ENCODE measurements at places on chromosomes 1 and 21.

GRCh38 chr1:228810878-228811711 lies 75.8 kb downstream of the RHOU start:
- no peak for DNase-seq

GRCh38 chr1:200628223-200628881 lies 7.8 kb upstream of the KIF14 start:
- no peak for DNase-seq

DNA sequence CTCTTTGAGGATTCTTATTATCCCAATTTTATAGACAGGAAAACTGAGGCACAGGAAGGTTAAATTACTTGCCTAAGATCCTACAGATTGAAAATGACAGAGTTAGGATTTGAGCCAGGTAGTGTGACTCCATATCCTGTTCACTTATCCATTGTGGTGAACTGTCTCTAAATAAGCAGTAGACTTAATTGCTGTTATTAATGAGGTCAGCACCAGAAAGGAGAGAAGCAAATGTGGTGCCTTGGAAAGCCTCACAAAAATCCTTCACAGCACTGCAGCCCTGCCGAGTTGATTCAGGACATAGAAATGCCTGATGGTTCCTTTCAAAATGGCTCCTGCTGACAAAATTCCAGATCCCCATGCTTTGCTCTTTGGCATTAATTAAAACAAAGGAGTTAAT lies 193.3 kb upstream of the BEND5 start:
- no peak for DNase-seq

DNA sequence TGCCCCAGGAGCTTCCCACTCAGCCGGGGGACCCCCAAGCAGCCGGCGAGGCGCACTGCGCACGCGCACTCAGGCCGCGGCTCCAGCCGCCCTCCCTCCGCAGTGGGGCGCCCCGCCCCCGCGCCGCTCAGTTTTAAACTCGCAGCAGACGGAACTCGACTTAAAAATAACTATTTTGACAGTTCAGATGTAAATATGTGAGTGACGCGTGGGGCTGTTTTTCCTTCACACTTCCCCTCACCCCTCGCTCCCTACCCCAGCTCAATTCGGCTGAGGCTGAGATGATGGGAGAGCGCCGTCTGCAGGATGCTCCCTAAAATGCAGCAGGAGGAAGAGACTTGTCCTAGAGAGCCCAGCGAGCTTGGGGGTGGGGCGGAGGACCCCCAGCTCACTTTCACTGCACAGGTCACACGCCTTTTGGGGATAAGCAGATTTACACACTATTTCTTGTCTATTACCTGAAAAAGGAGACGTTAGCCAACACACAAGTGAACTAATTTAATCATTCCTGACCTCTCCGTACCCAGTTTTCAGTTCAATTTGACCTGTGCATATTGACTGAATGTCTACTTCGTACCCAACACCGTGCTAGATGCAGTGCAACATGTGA lies 8.9 kb upstream of the LEMD1 start:
- peak; percentile 84 for DNase-seq

GRCh38 chr1:60069691-60070090 lies 3.9 kb downstream of the C1orf87 start:
- DNase-seq, result no peak

DNA sequence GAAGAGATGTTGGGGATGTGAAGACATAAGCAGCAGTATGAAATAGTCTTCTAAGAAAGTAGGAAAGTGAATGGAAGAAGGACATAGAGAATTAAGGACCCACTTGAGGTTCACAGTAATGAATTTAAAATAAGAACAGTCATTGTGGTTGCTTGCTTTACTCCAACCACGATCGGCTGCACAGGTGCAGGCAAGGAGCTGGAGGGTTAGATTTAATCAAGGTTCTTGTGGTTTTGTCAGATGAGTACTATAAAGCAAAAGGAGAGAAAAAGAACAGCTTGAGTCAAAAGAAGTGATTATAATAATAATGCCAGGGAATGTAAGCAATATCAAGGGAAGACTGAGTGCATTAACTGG lies 46.1 kb upstream of the RBM34 start:
- no peak for DNase-seq

DNA sequence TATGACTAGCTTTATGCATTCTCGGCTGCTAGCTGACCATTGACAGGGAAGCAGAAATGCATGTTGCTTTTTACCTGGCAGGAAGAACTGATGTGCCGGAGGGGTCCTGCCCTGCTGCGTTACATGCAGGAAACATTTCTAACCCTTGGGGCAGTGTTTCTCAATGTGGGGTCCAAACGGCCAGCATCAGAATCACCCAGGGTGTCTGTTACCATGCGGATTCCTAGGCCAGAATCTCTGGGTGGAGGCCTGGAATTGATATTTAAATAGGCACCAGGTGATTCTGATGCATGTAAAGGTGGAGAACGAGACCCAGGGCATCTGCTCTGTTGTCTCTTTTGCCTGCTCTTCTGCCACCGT lies 182.7 kb downstream of the PCP4 start:
- no peak for DNase-seq

DNA sequence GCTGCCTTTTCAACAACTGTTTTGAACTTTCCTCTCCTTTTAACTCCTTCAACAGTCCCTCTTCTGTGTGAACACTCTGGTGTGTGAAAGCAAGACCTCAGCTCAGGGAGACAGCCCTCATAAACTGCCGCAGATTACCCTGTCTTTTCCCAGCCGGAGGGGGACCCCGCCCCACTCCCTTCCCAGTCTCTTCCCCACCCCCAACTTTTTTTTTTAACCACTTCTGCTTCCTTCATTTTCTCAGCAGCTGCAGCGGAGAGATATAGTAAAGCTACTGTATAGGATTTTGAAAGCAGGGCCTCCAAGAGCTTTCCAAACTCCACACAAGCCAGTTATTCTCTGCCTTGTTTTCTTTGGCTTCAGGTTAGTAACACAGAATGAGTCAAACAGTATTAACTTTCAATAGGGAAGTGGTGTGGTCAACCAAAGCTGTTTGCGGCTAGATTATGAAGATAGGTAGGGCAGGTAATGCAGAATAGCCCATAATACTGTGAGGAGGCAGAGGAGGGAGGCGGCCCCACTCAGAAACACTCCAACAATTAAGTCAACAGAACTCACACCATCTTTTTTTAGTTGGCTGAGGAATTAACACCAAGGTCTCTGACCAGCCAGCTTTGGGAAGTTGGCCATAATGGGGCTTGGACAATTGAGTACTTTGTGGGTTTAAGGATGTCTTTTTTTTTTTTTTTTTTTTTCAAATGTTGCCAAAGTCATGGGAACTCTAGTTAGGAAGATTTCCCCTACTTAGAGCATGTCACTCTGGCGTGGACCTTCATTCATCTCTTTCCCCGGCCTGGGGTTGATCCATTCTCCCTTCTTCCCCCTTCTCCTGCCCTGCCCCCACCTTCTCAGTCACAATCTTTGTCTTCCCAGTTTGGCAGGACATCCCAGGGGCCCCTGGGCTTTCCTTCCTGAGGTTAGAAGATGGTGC lies 177.0 kb downstream of the CLIC6 start:
- DNase-seq, result no peak

DNA sequence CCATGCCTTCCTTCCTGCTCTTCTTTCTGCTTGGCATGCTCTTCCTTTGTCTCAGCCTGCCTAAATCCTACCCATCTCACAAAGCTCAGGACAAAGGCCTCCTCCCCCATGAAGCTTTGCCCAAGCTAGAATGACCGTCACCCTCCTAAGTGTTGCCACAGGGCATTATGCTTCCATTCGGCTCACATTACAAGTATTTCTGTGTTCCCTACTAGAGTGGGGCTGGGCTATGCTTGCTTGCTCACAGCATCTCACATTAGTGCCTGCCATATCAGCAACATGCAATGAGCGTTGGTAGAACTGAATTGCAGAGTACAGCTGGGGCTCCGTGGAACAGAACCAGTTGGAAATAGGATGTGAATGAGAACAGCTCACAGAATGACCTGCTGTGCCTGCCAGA lies 82.8 kb downstream of the CD58 start:
- DNase-seq, result no peak

DNA sequence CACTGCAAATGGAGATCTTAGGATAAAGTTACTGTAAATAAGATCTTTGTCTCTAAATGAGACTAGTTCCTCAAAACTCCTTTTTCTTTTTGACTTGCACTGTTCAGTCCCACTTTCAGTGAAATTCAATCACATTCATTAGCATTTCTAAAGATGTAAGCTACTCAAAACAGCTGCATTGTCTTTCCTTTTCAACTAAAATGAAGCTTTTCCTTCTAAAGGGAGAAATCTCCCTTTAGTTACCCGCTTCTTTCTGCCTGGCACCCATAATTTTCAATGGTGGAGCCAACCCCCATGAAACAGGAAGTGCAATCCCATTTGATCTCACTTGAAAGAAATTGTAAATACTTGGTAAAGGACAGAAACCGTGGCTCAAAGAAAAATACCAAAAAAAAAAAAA lies 387.4 kb upstream of the PKN2 start:
- DNase-seq, result no peak

GRCh38 chr21:15706696-15707095 lies 23.1 kb upstream of the USP25 start:
- DNase-seq, result no peak

GRCh38 chr1:166875302-166875733 lies 746 bp downstream of the TADA1 start:
- DNase-seq, result no peak

GRCh38 chr21:38067086-38067739 lies 151.0 kb upstream of the KCNJ6 start:
- no peak for DNase-seq

DNA sequence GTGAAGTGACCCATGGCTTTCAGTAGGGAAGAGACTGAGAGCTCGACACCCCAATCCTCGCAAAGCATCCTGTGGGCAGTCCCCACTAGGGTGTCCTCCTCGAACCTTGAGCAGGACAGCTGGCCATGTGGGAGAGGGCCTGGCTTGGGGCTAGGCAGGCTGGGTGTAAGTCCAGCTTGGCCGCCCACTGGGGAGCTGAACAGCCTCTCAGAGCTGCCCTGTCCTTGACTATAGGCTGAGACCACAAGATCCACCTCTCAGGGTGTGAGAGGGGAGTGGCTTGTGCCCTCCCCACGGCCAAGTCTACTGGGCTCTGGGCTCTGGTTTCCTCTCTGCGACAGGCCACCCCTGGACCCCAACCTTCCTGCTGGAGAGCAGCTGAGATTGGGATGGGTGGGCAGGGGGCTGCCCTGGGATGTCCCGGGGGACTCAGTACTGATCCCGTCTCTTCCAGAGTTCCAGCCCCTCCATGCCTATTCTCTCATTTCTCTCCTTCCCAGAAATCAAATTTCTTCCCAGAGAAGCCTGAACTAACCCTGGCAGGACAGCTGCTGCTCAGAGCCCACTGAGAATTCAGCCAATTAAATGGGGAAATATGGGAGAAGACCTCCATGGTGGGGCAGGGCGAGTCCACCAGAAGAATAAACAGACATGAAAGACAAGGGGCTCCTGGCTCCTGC lies 282.9 kb downstream of the PTPRU start:
- DNase-seq, result no peak

GRCh38 chr1:64060611-64061302 lies 142.7 kb upstream of the UBE2U start:
- no peak for DNase-seq

GRCh38 chr1:245869847-245870246 lies 637.2 kb downstream of the SMYD3 start:
- no peak for DNase-seq

DNA sequence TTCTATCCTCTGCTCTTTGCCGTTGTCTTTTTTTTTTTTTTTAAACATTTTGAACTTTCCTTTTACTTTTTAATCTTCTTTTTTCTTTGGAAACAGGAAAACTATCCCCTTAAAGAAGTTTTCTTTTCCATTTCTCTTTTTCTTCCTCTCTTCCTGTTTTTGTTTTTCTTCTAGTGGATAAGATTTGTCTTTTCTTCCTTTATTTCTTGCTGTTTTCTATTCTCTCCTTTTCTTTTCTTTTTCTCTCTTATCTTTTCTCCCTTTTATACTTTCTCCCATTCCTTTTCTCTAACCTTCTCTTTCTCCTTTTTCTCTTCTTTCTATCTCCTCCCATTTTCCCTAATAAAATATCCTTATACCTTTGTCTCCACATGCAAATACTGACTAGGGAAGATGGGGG lies 46.2 kb downstream of the PEX14 start:
- DNase-seq, result no peak

- no peak for DNase-seq
Observed at GRCh38 chr1:80565406-80565805, 1235.3 kb upstream of the ADGRL2 start.

GRCh38 chr1:228685081-228685660 lies 50.1 kb upstream of the RHOU start:
- DNase-seq, result no peak

DNA sequence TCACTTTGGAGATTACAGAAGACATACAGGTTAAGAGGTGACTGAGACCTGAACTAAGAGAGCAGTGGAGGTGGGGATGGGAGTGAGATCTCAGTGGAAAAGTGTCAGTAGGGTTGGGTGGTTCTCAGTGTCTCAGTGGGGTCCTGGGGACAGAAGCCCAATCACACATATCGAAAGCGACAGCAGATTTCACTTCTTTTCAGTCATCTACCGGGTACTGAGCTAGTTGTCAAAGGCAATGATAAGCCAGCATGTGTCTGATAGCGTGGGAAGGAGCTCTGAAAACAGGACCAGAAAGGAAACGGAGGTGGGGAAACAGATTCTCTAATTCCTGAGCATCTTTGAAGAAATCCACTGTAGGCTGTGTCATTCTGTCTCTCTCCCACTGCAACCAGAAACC lies 59.5 kb downstream of the RHOU start:
- DNase-seq, result no peak

- DNase-seq, result no peak
Observed at GRCh38 chr1:168976267-168976666, 130.2 kb upstream of the ATP1B1 start.

DNA sequence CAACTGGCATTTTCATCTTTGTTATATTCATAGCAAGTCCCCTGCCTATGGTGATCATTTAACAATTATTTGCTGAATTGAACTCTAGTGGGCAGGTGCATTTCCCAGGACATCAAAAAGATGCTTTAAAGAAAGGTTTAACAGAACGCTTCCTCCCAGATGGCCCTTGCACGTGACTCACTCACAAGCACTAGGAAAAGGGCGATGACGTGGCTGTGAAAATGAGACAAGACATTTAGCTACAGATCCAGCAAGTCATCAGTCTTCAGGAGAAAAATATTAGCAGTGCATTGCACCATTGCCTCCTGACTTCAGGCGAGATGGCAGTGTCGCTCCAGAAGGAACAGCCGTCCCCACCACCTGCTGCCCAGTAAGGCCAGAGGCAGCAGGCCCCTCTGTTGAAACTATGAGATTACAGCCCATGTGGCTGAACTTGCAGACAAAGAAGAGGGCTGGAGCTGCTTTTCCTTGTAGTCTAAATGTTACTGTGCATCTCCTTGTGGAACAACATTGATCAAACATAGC lies 37.2 kb downstream of the DSCAM start:
- DNase-seq, result no peak

Data from HEK293T (cell line).